ENCODE measurements at places on chromosomes 2 and 18.

DNA sequence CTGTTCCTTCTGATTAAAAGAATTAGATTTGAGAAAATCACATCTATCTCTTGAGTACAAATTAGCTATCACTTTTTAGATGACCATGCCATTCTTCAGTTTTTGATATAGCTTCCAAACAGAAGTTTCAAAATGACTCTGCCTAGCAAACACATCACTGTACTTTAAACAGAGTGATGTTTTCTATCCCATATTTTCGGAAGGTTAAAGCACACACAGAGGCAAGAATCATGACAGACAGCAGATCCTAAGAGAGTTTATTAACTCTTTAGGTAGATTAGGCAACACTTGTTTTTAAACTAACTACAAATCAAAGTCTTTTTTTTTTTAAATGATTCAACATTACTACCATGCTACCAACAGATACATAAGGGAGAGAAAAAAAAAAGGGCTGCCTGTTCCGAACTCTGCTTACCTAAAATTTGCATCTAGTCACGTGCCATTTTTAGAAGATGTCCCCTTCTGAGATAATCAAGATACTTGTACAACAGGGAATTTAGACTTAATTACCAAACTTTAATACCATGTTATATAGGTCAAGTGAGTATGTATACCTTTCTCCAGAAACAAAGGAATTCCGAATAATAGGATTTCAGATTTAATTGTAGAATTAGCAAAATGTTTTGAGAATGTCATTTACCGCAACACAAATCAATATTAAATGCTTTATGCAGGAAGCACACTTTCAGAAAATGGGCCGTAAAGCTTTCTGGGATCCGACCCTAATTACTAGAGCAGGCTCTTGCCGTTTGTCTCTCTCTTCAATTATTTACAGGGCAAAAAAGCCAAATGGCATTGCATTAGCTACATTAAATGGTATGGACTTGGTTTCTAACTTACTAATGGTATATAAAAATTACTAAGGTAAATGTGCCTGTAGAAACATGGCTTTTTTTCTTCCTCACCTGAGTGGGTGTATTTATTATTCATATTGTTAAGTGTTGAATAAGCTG, 2.6 kb downstream of the RBMS1 start:
- no peak for DNase-seq

DNA sequence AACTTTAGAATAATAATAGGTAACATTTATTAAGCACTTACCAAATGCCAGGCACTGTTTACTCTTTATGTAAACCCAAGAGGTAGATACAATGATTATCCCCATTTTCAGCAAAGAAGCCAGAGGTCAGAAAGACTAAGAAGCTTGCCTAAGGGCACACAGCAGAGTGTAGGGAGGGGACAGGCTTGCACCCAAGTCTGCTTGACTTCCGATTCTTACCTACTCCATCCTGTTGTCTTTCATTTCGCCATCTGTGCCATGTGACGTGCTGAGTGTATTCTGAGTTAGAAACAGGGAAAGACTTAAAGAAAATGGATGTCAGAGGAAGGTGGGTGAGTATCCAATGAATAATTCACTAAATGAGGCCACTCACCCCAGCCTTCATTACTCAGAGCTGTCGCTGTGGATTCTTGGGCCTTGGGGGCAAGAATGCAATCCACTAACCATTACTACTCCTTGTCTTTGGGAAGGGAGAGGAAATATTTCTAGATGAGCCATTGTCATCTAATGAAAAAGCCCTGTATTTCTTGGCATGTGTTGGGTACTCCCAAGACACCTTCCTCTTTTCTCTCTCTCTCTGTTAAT, 76.4 kb upstream of the BCL11A start:
- no peak for DNase-seq

DNA sequence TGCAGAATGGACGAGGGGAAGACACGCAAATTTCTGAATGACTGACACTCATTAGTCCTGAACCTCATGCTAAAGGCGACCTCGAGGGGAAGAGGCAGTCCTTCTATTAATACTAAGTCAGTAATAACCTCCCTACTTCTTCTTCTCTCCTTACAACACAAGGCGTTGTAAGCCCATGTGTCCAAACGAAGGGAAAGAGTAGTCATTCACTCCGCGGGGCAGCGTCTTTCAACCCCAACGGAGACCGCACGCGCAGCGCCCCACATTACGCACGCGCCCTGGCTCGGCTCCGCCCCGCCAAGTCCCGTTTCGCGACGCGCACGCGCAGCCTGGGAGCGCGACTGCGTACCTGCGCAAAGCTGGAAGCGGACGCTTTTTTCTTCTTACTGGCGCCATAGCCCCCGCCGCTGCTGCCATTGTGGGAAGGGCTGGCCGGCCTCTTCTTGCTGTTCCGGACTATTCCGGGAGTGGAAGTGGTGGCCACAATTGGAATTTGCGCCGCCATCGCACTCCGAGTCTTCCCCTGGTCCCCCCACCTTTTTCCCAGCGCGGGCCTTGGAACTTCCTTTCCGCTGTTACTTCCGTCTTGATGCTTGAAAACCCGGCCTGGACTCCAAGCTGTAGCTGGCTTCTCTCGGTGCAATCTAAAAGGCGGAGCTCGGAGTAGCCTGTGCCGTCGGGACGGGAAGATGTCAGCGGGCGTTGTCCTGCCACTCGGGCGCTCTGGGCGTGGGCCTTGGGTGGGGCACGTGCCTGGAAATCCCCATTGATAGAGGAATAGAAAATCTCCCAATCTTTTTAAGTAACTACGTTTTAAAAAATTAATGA, at the start of gene INO80C:
Gene INO80C, minus strand, starts transcription at position 591 of the 828 bp plus-strand sequence. Its CDS starts 86 bp downstream, at position 505.
- peak; percentile 84 for DNase-seq

DNA sequence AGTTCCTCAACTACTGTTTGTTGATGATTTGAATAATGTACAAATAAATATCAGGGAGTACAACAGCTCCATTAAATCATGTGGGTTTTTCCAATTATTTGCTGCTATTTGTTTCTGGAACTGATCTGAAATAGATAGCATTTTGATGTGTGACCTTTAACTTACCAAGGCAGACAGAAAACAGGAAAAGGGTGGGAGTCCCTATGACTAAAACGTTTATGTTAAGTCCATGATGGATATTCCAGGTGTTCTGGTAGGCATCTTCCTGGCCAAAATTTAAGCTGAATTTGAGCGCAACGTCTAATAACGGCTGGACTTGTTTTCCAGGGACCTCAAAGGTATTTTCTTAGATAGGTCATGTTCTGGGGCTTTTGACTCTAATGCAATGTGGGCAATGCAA, 41.6 kb downstream of the WIPF1 start:
- DNase-seq = no peak

DNA sequence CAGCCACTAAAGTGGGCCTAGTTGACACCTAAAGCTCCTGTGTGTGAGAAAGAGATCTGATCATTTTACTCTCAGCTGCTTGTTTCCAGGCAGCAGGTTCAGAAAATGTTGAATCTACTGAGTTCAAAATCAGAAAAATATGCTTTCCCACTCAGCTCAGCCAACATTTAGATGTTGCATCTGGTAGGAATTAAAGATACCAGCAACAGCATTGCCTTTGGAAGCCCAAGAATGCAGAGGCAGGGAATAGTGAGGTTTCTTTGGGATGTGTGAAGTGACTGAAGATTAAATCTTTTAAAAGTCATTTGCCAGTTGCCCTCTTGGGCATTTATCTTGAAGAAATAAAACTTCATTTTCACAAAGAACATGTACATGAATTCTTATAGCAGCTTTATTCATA, 33.9 kb upstream of the DOCK10 start:
- no peak for DNase-seq

Data from activated naive CD4-positive, alpha-beta T cell (primary cell).